ENCODE measurements at places on chromosomes 6 and 20.

DNA sequence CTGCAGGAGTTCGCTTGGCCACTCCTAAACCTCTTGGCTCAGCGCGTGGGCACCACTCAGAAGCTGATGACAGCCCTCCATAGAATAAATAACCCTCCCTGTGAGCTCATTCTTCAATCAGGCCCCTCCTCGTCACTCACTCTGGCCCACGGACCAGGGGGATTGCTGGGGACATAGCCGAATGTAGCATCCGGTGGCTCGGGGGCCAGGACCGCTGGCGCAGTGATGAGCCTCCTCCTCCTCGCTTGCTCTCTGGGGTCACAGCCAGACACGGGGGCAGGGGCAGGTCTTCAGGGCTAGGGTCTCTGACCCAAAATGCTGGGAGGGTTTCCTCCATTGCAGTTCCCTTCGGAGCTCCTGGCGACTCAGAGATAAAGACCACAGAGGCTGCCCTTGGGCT, 79.9 kb downstream of the TFAP2C start:
- no peak for DNase-seq

DNA sequence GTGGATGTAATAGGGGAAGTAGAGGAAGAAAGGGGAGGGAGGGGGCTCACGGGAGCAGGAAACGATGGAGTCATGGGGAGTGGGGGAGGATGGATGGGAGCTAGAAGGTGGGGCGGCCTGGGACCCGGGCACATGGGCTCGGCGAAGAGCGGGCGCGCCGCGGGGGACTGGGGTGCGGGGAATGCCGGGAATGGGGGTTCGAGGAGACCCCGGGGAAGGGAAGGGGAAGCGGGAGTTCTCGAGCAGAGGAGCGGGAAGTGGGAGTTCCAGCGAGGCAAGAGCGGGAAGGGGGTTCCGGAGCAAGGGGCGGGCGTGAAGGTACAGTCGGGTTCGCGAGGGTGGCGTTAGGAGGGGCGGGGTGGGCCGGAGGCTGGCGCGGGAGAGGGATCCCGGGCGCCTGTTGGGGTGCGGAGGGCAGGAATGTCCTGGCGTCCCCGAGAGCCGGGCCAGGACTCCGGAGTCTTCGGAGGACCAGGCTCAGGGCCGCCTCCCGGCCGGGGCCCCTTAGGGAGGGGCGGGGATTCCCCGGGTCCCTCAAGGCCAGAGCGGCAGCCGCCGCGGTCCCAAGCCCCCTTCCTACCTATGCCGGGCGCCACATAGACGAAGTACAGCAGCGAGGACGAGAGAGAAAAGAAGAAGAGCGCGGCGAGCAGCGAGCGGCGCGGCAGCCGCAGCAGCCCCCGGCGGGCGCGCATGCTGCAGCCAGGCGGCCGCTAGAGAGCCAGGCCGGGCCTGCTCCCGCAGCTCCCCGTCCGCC, 504 bp downstream of the B4GALT5 start:
- DNase-seq: peak; percentile 2

GRCh38 chr6:131761762-131762067, 46.1 kb upstream of the ENPP1 start:
- no peak for DNase-seq

GRCh38 chr20:62133864-62134263, 9.3 kb downstream of the PSMA7 start:
- no peak for DNase-seq

GRCh38 chr6:149324428-149324827, 6.9 kb downstream of the TAB2 start:
- no peak for DNase-seq

DNA sequence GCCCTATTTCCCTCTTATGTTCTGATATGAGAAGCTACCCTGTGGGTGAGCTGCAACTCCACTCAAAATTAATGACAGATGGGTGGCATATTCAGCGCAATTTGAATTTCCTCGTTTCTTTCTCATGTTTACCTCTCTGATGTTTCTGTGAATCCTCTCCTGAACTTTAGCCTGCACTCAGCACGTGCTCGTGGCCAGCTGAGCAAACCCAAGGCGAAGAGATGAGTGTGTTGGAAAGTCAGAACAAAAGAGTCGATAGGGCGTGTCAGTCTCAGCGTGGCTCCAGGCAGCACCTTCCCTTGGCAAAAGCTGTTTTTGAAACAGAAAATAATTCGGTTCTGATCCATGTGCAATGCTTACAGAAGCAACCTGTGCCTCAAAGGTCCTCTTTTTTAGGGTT, 226.1 kb upstream of the GMDS start:
- no peak for DNase-seq

Data from stimulated activated CD8-positive, alpha-beta memory T cell treated with anti-CD3 and anti-CD28 coated beads, Interleukin-15, amount 100 ng/mL, for 24 hours (primary cell).